Urinary bladder (tissue), 4 donors: ENCODE measurements at places on chromosomes 7 and 10. TPM values are rescaled to one million over a fixed set of nuclear protein-coding genes. Genes with fewer than 3 reads are reported as not detected.

DNA sequence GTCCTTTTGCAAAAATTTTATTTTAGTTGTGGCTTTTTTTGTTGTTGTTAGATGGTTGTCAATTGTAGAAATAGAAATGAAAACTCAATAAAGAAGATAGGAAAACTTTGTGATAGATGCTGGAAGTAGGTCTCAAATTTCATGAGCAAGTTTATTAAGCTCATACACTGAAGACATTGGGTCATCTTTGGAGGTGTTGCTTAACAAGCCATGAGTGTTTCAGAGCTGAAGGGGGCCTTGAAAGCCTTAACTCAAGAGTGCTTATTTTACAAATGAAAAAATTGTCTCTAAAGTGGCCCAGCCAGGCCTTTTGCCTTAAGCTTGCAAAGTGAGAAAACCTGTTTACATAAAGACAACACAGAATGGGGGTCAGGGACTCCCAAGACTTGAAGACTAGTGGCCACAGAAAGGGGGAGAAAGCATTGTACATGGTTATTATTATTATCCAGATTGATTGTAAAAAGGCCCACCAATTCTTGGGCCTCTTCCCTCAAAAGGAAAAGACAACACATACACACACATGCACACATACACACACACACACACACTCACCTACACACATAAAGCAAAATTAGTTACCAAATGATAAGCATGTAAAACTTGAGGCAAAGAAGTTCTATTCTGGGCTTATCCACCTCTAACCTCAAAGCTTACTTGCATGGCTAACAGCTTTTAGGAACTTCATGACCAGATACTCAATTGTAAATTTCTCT, 49.7 kb upstream of the GLCCI1 start:
- no peak for DNase-seq

- DNase-seq: no peak
These were observed 45.5 kb downstream of the JAKMIP3 start for GRCh38 chr10:132111121-132111731.

Gene AKR1E2
- polyA plus RNA-seq: 3.9 TPM

- DNase-seq: no peak
These were observed 6.6 kb downstream of the AFAP1L2 start for GRCh38 chr10:114397651-114398145.

DNA sequence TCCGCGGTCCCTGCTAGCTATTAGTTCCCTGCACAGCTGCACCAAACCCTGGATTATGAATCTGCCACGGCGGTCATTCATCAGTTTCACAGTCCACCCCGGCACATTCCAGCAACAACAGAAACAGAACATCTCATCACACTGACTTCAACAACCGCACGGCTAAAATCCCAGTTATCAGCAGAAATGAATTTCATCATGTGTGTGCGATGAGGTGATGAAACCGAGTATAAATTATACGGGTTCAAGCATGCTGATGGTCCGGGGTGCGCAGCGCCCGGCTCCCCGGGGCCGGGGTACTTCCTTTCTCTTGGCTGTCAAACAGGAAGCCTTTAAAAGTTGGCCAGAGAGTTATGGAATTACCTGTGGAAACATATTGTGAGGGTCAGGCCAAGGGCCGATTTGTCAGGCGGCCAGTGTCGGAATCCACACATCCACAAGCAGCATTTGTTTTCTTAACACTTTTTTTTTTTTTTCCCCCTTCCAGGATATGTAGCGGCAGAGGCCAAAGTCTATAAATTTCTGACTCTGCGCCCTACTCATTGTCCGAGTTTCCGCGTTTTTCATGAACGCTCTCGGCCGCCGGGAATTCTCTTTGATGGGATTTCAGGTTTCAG, 420.9 kb upstream of the MGMT start:
- DNase-seq: no peak

DNA sequence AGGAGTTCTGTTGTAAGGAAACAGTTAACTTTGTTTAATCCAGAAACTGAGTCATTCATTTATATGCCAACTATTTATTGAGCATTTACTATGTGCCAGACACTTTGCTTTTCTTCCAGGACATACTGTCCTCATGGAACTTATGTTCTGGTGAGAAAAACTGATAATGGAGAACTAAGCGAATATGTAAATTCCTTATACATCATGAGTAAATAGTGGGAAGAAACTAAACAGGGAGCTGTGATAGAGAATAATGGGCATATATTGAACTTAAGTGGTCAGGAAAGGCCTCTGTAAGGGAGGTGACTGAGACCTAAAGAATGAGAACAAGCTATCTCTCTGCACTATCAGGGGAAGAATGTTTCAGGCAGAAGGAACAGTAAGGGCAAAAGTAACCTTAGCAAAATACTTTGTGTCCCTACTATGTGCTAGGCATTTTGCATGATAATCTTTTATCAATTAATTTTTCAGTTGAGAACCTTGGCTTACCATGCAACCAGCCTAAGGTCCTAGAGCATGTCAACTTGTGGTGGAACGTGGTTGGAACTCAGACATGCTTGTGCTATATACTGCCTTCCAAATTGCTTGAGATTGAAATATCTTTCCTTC, 45.4 kb downstream of the ST7 start:
- no peak for DNase-seq

DNA sequence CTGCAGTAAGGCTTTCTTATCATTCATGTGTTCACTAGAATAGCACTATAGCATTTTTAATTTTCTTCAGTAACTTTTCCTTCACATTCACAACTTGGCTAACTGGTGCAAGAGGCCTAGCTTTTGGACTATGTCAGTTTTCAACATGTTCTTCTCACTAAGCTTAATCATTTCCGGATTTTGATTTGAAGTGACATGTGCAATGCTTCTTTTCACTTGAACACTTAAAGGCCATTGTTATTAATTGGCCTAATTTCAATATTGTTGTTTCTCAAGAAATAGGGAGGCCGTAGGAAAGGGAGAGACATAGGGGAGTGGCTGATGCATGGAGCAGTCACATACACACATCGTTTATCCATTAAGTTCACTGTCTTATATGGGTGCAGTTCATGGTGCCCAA, 151.2 kb upstream of the NFE2L3 start:
- no peak for DNase-seq

Gene CRPPA
- polyA plus RNA-seq: 0.99 TPM
